ENCODE measurements at places on chromosomes 4 and X.
A peak's percentile ranks its signal among the peaks of the same experiment; 100 is the strongest.

GRCh38 chr4:153514688-153515426 is 48.7 kb downstream of the TMEM131L start:
- DNase-seq = no peak

DNA sequence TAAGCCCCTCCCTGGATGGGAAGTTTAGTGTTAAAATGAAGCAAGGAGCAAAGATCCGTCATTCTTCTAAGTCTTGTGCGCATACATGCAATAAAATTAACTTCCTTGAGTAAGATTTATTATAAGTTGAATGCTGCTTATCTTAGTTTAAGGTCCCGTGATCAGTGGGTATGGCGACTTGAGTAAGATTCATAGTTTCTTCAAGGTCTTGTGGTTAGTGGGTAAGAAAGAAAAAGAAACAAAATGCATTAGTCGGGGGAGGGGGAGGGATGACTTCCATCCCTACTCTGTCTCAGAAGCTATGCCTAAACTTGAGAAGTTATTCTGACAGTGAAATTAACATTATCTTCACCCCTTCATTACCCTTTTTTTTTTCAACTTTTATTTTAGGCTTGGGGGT is 127.3 kb upstream of the MAGEB16 start:
- DNase-seq = no peak

GRCh38 chr4:152304220-152304619 is 231.7 kb downstream of the FBXW7 start:
- no peak for DNase-seq

DNA sequence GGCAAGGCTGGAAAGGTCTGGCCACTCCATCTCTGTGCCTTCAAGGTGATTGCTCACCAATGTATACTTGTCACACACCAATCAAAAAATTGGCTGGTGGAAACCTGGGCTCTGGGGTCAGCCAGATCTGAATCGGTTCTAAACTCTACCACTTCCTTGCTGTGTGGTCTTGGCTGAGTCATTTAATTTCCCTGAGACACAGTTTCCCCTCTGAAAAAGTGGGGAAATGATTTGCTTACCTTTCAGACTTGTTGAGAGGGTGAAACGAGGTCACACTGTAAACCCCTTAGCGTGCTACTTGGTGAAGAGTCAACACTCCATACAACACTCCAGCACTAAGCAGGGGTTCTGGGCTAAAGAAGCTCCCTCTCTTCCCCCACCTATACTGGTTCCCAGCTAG is 252.3 kb upstream of the ZIC3 start:
- DNase-seq = no peak

GRCh38 chr4:7187691-7188090 is 4.6 kb upstream of the SORCS2 start:
- no peak for DNase-seq

GRCh38 chrX:147846676-147847075 is 65.0 kb upstream of the FMR1 start:
- DNase-seq = no peak

DNA sequence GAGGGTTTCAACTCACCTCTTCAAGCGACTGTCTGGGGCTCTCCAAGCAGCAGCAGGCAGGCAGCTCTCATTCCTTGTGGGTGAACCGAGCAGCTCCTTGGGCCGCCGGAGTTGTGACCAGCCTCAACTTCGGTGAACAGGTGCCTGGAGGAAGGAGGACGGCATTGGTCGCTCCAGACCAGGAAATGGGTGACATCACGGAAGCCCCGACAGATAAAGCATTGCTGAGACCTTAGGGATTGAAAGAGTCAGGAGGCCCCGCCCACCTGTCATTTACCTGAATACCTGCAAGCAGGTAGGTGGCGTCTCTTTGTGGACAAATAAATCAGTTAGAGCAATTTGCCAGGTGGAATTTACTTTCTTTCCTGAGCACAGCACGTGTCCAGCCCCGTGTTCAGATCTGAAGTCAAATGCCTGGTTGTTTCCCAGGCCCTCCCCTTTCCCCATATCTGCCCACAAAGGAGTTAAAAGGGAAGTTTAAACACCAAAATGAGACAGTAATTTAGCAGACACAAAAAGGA is at the start of gene LNX1:
LNX1 (minus strand) TSS at position 115 of the 521 bp plus-strand sequence. CDS start 17,484 bp downstream, outside the sequence.
- DNase-seq = no peak

- no peak for DNase-seq
These were observed 14.0 kb downstream of the BBS12 start for GRCh38 chr4:122746485-122746965.

- no peak for DNase-seq
These were observed 40.9 kb upstream of the XK start for GRCh38 chrX:37644381-37645305.

DNA sequence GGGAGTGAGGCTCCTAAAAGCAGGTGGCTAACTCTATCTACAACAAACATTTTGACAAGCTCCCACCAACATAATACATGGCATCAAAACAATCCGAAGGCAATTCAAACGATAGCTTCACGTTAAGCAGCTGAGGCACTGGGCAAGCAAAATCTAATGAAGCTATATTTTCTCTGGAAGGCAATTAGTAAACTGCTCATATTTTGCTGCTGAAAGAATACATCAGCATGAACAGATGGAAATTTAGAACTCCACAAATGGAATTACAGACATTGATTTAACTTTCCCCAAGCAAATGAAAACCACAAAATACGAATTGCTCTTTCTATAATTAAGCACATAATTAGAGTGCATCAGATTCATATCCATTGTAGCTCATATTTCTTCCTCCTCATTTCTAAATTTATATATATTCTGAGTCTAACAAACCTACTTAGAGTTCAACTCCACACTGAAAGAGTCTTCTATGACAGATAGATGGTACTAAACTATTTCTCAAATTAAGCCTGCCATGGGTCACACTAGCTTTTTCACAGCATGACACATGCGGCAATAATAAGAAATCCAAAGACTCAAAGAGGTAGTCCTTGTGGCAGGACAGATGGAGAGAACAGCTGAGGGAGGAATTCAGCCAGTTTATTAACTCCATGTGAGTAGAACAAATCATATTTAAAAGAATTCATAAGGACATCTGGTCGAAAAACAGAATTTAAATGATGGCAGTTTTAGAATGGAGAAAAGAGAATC is 305.4 kb downstream of the MAPK10 start:
- no peak for DNase-seq

DNA sequence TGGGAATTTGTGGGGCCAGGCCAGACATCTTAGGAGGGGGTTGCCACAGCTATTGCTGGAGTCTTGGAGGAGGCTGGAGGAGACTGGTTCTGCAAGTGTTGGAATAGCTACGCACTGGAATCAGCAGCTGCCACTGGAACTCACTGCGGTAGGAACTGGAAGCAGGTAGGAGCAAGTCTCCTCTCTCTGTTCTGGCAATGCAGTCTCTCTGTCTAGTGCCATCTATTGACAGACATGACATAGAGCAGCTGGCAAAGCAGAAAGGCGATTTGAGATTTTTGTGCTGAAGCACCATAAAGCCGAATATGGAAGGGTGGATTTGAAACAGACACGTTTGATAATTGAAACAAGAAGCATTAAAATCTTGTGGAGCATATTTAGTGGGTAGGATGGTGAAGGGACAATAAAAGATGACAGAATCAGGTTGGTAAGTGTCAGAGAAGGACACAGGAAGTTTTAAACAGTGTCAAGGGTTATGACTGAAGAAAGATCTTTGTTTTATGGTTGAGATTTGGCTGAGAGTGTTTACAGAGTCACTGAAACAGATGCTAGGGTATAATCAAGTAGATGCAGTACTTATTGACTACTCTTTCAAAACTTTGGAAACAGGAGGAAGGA is 23.5 kb upstream of the SYNPO2 start:
- peak; percentile 10 for DNase-seq

GRCh38 chrX:13250826-13251580 is 68.8 kb downstream of the ATXN3L start:
- no peak for DNase-seq

- no peak for DNase-seq
These were observed 73.1 kb downstream of the MAML3 start for GRCh38 chr4:140080883-140081282.

DNA sequence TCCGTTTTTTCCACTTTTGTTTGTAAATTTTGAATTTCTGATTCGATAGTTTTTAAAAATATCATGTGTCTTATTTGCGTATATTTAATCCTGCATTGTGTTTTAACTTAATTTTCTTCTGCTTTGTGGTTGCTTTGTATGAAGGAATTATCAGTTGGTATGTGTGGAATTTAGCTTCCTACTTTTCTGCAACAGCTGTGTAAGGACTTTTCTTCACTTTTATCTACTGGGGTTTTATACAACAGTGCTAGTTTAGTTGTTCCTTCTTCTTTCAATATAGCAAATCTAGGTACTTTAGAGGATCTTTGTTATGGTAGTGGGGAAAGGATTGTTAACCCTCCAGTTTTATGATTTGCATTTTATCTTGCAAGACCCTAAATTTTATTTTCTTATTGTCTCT is 410.3 kb downstream of the CCSER1 start:
- DNase-seq = no peak

DNA sequence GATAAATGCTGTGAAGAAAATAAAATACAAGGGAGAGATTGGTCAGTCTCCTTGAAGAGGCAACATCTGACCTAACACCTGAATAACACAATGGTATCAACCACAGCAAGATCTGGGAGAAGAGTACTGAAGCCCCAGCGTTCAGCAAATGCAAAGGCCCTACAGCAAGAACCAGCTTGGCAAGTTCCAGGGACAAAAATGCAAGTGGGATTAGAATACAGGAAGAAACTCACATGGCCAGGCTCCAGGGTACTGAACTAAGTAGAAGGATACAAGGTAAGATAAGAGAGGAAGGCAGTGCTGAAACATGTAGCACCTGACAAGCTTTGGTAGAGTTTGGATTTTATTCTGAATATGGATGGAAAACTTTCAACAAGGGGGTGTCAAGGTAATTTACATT is 3.6 kb downstream of the SMIM14 start:
- DNase-seq = no peak

DNA sequence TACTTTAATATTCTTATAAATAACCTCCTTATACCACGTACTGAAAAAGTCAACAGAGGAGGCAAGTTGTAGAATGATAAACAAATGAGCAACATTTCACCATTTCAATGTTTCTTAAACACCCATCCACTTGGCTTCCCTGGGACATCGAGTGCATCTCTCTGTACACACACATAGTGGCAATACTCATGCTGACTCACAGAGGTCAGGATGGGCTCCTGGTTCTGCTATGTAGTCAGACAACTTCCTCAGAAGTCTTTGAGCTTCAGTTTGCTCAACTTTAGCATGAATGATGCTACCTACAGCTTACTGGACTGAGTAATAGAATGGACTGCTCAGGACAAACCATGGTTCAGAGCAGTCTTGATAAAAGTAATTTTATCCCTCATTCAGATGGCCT is 56.9 kb downstream of the MAD2L1 start:
- DNase-seq = no peak

GRCh38 chrX:19673375-19674040 is 158.2 kb upstream of the MAP3K15 start:
- DNase-seq = no peak

- DNase-seq = no peak
These were observed 17.9 kb downstream of the ATP8A1 start for GRCh38 chr4:42638993-42639392.

DNA sequence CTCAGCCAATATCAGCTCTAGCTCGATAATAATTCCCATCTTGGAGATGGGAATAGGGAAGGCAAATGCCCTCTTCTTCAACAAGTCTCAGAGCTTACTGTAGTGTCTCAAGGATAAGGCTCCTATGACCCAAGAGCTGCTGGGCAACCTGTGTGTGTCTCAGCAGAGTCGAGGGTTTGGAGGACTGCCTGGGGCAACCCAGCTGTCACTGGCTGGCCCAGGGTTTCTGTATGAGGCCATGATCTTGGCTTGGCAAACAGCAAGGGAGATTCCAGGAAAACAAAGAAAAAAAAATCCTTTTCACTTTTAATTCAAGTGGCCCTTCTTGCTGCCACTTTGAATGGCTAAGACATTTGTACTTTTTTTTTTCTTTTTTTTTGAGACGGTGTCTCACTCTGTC is 34.4 kb downstream of the TMSB4X start:
- no peak for DNase-seq

DNA sequence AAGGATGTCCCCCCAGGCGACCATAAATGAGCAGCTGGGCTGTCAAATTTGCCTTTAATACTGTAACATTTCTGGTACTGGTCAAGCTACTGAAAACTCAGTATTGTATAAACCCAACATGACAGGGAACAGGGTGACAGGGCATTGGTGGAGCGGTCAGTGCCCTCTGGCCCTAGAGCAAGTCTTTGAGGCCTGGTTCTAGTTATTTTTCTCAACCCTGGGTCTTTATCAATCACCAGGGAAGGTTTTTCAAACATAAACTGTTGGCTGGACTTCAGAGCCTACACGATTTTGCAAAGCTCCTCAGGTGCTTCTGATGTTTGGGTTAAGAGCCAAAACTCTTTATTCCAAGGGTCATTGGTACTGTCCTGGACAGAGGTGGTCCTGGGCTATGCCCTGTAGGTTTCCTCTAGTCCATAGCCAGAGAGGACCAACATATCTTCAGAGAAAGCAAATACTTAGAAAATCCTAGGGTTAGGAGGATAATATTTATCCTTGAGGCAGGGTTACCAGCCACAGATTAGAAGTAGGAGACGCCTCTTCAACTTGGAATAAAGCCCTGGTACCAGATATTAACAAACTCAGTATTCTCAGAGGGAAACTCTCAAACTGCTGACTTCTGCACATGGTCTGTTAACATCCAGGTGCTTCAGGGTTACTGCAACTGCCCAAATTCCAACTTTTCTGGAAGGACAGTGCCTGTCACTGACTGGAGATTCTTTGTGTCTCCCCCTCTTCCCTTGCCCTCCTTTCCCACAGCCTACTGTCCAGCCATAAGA is 26.7 kb upstream of the ADH7 start:
- no peak for DNase-seq

- no peak for DNase-seq
These were observed 341.4 kb upstream of the INTU start for GRCh38 chr4:127291316-127291715.

DNA sequence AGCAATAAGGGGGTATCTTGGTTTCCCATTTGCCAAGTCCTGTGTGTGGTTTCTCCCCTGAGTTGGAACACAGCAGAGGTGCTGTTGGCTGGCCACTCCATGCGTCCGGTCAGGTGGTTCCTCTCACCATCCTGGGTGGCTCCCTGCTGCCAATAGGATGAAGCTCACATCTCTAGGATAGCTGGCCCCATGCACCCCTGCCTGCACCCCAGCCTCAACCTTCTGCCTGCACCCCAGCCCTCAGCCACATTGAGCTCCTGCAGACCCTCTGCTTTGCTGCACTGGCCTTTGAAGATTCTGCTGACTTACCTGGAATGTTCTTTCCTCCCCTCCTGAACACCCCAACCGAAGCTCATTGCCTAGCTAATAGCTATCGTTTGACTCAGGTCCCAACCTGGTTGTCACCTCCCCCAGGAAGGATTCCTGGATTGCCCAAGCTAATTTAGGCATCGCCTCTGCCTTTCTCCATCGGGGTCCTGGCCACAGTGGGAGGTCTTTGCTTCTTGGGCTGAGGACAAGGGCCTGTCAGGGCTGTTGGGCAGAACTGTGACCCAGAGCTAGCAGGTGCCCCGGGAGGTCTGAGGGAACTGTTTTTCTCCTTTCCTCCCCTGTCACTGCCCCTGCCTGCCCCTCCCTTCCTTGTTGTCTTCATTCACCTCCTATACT is 36.6 kb upstream of the GRPEL1 start:
- no peak for DNase-seq

Measured in midbrain (tissue), 1 donor.